Neural cell (in vitro differentiated cells): ENCODE measurements at places on chromosomes 2 and 18. TPM values are rescaled to one million over a fixed set of nuclear protein-coding genes. Genes with fewer than 3 reads are reported as not detected.

Gene NBEAL1
- 5.2 and 7.9 TPM in 2 replicates for polyA plus RNA-seq

Gene UBE2E3
- polyA plus RNA-seq: 337 and 338 TPM in 2 replicates

Gene SLC14A1
- polyA plus RNA-seq: not detected in 2 replicates

Gene FTCDNL1
- not detected in 2 replicates for polyA plus RNA-seq

Gene MAP2
- polyA plus RNA-seq: 436 and 450 TPM in 2 replicates

Gene CTAGE1
- not detected in 2 replicates for polyA plus RNA-seq

Gene HRH4
- polyA plus RNA-seq: 0.12 TPM in 1 of 2 replicates, not detected in the other

Gene CPS1
- 0.25 and 0.58 TPM in 2 replicates for polyA plus RNA-seq

Gene NEU2
- polyA plus RNA-seq: not detected in 2 replicates
